GM12891 (cell line): ENCODE measurements at places on chromosomes 2 and 18.

DNA sequence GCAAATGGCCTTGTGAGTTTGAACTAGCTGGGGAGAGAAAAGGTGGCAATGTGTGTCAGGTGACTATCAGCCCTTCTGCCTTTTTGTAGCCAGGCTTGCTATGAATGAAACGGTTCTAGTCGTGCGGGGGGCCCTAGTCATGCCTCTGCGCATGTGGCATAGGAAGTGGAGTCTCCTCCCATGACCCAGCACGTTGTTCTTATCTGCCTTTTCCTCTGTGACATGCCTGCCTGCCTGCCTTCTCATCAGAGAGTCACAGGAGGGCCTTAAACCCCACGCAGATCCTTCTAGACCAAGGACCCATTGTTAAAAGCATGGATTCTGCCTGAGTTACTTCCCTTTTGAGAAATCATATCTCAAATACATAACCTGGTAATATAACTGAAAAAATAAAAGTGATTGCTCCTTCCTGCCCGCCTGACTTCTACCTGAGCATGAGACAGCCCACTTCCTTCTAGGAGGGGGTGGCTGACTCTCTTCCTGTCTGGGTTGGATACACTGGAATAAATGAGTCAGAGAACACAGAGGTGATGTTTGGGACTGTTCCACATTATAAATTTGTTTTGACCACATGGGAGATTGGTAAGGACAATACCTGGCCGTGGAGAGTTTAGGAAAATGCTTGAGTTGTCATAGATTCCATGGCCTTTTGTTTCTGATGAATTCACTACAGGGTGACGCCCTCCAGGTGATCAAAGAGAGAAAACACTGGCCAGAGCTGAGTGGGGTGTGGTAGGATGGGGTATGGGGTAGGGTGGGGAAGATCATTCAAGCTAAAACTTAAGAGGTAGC is 49.8 kb downstream of the FBLN7 start:
- peak; percentile 56 for DNase-seq

DNA sequence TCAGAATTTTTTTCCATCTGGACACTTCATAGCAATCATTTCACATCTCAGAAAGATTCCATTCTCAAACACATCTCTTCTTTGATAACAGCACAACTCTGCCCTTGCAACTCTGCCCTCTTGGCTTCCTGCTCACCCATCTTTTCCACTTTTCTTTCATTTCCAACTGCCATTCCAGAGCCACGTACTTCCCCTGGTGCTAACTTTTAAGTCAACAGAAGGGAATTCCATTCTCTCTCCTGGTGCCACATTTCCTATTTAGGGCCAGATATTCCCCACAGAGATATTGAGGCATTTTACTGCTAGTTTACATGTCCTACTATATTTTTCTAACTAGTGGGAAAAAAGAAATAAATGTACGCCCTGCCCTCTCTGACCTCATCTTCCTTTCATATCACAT is 590.2 kb downstream of the ARHGAP15 start:
- no peak for DNase-seq

GRCh38 chr2:42132966-42133641 is 36.0 kb upstream of the EML4 start:
- DNase-seq = peak; percentile 25

DNA sequence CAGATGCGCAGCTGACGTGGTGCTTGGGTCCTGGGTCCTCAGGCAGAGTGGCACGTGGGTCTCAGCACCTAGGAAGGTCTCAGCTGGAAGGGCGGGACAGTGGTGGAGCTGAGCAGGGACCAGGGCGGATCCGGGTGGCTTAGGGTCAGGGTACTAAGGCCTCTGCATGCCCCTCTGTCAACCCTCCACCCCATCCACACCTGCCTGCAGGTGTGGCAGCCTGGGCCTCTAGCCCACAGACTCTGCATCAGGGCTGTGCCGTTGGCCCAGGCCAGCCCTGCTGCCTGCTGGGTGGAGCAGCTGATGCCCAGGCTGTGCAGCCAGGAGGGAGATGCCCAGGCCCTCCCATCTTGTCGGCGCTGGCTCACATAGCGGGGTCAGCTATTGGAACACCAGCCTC is 24.6 kb upstream of the OTOS start:
- DNase-seq = no peak

- DNase-seq = no peak
These were observed 171.6 kb downstream of the SH3RF3 start for GRCh38 chr2:109300582-109300981.

- DNase-seq = no peak
These were observed 307.9 kb downstream of the METTL4 start for GRCh38 chr18:2263303-2263890.

- DNase-seq = no peak
These were observed 73.3 kb downstream of the FMNL2 start for GRCh38 chr2:152408254-152408653.

DNA sequence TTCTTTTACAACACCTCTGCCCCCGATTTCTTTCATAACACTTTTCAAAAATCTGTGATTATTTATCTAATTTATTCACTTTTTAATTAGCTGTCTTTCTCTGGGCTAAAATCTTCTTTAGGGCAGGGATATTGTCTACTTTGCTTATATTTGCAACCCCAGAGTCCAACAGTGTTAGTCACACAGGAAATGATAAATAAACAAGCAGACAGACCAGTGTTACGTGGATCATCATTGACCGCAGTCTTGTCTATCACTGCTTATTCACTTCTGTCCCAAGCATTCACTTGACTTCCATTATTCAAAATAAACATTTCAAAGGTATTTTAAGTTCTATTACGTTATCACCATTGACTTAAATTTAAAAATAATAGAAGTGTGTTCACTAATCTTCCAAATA is 237.6 kb upstream of the UBE2E3 start:
- no peak for DNase-seq

DNA sequence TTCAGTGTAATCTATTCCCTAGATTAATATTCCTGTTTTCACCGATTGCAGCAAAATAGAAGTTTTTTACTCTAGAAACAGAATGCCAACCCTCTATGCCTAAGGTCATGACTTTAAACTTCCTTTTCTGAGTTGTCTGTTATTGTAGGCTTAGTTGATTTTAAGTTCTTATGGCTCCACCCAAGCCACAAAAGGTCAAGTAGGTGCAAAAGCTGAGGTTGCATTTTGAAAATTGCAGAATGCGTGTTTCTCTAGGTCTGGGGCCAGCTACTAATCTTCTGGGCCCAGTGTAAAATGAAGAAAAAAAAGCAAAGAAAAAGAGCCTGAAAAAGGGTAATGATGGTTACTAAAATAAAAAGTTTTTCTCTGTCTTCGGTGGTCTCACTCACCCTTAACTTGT is 635.7 kb upstream of the FAM98A start:
- no peak for DNase-seq

DNA sequence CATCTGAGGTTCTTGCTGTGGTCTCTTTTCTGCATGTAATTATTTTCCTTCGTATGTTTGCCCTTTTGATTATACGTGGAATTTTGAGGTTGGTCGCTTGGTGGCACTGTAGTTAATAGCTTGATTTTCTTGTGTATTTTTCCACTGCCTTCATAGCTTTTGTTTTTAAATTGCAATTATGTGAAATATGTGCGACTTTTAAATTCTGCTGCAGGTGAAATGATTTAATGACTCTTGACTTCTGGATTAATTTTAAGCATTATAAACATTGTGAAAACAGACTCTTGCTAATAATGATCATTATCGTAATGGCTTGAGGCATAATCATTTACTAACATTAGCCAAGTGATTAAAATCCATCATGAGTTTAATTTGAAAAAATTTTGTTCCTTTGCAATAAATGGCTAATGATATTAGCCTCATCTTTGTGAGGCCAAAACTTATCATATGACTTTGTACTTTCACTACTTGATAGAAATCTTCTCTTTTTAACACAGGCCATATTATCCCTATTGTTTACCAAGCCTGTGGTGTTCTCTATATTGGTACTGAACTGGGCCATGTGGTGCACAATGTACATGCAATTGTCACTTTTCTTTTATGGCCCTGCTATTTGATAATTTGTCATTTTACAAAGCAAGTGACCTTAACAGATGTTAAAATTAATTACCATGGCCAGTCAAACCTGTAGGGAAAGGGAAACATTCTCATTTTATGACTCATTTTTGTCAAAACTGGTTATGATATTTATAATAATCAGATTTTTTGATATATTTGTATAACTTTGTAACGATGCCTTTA is 62.8 kb upstream of the NEUROD1 start:
- no peak for DNase-seq

DNA sequence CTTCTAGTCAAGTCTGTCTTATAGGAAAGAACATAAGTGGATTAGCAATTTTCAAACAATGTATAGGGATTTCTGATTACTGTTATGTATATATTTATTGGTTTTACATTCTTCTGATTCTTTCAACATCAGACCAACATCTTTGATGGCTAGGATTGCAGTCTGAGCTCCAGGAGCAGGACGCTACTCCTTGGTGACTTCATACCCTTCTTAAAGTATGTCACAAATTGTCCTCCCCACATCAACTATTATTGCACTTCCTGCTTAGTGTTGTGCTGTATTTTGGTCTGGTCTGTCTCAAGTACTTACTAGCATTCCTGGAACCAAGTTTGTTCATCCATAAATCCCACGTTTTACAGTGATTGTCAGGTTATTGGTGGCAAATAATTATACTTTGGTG is 49.0 kb downstream of the MAP2 start:
- no peak for DNase-seq

- no peak for DNase-seq
These were observed 63.8 kb downstream of the PTPRM start for GRCh38 chr18:7630731-7631442.

DNA sequence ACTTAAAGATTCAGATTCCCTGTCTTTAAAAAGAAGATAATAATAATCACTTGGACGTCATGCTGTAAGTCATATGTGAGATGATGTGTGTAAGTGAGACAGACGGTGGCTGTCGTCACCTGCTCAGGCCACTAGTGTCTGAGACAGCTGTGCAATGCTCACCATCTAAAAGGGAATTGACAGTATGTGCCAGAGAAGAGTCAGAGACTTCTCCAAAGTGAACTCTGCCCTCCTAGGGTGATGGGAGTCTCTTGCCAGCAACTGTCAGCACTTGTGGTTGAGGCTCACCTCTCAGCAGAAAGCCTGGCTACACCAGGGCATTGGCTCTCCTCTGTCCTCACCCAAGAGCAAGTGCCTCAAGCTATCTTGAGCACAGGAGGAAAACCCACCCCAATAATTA is 131.6 kb upstream of the DNAJC10 start:
- DNase-seq = no peak

GRCh38 chr18:48186861-48187260 is 222.3 kb downstream of the ZBTB7C start:
- DNase-seq = no peak

GRCh38 chr2:10877651-10878111 is 34.1 kb upstream of the KCNF1 start:
- DNase-seq = no peak

GRCh38 chr18:13584825-13585224 is 141.5 kb downstream of the FAM210A start:
- no peak for DNase-seq

DNA sequence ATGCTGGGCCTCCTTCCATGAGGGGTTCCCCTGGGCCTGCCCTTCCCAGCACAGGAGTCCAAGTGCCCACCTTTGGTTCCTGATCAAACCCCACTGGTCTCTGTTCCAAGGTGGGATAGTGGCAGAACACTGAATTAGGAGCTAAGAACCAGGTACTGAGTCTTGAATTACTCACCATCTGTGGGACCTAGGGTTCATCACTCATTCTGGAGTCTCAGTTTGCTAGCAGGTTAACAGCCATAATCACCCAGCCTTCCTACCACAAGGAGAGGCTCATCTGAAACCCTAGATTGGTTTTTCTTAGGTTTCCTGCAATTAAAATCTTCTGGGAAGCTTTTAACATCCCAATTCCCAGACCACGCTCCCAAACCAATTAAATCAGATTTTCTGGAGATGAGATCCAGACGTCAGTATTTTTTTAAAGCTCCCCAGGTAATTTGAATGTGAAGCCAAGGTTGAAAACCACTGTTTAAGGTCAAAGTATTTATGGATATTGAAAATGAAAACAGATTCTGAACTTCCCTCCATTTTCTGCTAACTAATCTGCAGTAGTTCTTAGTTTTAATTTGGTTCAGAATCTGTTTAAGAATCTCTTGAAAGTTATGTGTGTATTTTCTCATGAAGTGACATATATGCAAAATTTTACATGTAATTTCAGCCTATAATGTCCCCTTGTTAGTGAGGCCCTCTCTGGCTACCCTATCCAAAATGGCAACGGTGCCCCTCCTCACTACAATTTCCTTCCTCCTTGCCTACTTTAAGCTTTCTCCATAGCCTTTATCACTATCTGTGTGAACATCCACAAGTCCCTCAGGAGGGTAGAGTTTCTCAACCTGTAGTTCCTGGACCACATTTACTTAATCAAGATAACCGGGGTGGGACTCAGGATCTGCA is 166.5 kb upstream of the CXCR4 start:
- no peak for DNase-seq

DNA sequence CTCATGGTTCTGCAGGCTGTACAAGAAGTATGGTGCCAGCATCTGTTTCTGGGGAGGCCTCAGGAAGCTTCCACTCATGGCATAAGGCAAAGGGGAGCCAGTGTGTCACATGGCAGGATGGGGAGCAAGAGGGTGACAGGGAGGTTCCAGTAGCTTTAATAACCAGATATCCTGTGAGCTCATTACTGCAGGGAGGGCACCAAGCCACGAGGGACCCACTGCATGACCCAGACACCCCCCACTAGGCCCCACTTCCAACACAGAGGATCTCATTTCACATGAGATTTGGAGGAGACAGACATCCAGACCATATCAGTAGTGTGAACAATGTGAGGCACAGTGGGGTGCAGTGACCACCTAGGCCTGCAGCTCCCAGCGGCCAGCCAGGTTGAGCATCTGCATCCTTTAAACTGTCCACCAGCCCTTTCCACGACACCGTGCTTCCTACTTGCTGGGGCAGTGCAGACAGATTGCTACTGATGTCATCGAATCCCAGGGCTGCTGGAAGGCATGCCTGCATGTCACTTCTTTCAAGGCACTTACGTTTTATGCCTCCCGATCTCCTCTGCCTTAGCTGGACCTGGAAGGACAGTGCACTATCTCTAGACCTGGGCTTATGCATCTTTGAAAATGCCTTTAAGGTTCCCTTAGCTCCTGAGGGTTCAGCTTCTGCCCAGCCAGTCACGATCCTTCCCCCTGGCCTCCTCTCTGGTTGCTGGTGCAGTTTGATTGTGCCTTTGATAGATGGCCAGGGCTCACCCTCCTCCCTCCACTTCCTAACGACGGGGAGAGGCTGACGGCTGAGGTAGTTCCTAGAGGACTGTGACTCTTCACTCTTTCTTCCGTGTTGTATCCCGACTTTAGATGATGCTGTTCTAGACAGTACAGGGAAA is 174.3 kb downstream of the FAM210A start:
- no peak for DNase-seq

DNA sequence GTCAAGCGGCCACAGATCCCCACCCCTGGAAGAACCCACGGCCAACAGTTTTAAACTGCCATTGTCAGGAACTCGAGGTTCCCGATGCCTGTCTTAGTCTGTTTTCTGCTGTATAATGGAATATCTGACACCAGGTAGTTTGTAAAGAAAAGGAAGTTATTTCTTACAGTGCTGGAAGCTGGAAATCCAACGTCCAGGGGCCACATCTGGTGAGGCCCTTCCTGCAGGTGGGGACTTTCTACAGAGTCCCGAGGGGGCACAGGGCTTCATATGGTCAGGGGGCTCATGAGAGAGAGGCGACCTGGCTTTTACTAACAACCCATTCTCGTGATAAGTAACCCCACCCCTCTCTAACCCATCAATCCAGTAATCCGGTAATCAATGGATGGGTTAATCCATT is 501.6 kb upstream of the MYT1L start:
- no peak for DNase-seq

GRCh38 chr2:9547262-9547991 is 8.2 kb downstream of the ADAM17 start:
- DNase-seq = no peak
